Putamen (tissue), 1 donor: ENCODE measurements at places on chromosomes 1 and 21.

DNA sequence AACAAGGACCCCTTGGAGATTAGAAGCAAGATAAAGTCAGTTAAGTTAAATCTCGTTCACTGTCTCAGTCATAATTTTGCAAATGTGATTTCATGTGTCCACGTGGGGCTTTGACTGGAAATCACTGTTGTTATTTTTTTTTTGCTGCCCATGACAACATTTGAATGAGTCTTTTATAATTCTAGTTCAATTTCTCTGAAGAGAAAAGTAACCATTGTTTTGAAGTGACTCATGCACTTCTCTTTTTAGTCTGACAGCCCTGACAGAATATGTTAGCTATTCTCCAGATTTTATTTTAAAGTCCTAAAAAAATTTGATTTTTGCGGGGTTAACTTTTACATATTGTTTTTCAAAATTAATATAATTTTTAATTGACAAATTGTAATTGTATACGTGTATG is 30.7 kb upstream of the NLRP3 start:
- DNase-seq = peak; percentile 52

- no peak for DNase-seq
Observed at GRCh38 chr1:228867951-228868730, 132.9 kb downstream of the RHOU start.

DNA sequence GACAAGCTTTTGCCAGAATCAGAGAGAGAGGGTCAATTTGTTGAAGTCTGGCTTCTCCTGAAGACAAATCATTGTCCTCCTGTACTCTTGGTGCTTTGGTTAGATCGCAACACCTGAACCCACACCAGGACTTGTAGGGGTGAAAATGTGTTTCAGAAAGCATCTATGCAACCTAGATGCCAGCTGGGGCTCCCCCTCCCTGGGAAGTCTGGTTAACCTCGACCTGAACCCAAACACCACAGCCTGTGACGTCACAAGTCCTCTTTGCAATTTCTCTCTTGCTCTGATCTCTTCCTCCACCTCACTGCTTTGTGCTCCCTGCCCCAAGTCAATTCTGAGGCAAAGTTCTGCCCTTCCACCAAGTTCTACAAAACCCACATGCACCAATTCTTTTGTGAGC is 42.8 kb upstream of the USP24 start:
- no peak for DNase-seq

GRCh38 chr1:34606504-34606903 is 148.3 kb upstream of the GJB5 start:
- DNase-seq = no peak

DNA sequence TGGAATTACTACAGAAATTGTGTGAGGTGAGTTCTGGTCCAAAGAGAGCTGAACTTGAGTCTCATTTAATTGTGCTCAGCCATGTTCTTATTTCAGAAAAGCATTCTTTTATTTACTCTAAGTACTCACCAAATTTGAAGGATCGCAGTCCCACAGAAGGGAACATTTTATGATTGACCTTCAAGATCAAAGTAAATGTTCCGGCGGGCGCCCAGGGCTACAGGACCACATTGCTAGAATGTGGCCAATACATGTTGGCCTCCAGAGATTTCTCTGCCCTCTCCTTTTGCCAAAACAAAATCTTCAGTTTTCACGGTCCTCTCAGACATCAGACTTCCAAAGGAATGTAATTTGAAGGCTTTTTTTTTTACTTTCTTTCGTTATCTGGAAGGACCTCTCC is 237.8 kb downstream of the FMN2 start:
- DNase-seq = no peak
